ENCODE measurements at places on chromosomes 7 and 10.

DNA sequence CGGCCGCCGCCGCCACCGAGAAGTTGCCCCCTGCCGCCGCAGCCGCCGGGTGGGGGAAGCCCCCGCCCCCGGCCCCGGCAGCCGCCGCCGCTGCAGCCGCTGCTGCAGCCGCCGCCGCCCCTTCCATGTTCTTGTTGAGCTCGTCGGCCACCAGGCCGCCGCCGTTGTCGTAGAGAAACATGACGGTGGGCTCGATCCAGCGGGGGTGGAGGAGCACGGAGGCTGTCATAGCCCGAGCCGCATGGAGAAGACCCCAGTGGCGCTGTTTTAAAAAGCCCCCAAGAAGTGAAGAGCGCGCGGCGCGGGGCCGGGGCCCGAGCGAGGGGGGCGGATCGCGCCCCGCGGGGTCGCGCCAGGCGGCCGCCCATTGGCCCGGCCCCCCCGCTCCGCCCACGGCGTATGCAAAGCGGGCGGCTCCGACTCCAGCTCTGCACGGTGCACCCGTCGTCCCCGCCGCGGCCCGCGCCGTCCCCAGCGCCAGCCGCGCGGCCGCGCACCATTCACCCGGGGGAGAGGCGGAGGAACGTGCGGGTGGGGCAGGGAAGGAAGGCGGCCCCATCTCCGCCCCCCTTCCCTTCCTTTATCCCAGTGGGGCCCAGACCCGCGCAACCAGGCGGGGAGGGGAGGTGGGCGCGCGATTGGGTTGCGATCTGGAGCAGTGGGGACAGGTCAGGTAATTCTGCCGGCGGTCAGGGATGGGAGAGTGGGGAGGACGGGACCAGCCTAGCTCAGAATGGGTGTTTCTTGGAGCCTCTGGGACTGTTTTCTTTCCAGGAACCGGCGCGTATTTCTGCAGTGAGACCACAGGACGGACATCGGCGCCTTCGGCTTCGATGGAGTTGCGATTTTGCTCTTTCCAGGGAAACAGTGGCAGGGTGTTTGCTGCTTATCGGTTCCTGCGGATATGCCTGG, at the start of gene HOXA13:
TSS of gene HOXA13 (minus strand) at position 243 of the 912 bp plus-strand sequence. CDS start at position 229, 14 bp downstream.
- DNase-seq, result peak; percentile 53

DNA sequence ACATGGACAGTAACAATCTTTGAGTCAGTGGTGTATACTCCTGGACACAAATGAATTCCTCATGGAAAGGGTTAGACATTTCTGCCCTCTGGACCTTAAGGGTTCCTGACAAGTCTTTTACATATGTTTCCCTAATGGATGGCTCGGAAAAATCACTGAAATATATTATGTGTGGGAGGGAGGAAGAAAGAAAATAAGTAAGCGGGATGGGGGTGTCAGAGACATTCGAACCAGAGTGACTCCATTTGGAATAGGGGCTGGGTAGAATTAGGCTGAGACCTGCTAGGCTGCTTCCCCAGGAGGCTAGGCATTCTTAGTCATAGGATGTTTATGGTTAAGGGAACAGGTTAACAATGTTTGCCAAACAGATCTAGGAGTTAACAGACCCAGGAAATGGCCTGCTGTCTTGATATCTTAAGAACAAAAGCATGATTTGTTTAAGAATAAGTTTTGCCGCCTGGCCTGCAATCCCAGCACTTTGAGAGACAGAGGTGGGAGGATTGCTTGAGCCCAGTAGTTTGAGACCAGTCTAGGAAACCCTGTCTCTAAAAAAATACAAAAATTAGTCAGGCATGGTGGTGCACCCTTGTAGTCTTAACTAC, 1241.7 kb downstream of the TYW1 start:
- peak; percentile 72 for DNase-seq

- no peak for DNase-seq
These were observed 45.4 kb downstream of the NAMPT start for GRCh38 chr7:106239406-106239805.

- DNase-seq, result no peak
These were observed 8.2 kb downstream of the JMJD1C start for GRCh38 chr10:63457594-63457993.

- DNase-seq, result no peak
These were observed 51.8 kb downstream of the PYROXD2 start for GRCh38 chr10:98363220-98363619.

- DNase-seq, result peak; percentile 66
These were observed 38.0 kb upstream of the MKX start for GRCh38 chr10:27783660-27784059.

DNA sequence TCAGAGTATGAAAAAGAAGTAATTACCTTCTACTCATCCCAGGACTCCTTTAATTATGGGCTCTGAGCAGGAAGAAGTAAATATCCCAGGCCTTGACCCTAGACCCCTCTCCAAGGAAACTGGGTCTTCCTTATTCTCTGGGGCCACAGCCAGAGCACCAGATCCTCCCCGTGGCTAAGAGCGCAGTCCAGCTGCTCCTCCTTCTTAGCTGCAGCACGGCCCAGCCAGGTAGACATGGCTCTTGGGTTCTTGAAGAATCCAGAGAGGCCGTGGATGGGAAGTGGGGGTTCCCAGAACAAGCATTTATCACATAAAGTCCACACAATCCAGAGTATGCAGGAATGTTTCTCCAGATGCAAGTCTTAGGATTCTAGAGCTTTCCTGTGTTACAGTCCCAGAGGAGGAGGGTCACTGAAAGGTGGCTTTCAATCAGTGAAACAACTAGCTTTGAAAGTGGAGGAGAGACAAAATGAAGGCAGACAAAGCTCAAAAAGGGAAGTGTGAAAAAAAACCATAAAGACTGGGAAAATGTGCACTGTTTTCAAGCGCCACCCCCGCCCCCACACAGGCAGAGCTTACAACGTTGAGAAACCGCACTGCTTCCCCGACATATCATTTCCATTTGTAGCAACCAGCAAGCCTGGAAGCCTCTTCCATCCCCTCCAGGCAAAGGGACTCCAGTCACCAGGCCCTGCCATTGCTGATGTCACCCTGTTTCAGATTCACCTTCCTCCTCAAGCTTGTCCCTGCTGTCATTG, 396.5 kb upstream of the MKI67 start:
- no peak for DNase-seq

DNA sequence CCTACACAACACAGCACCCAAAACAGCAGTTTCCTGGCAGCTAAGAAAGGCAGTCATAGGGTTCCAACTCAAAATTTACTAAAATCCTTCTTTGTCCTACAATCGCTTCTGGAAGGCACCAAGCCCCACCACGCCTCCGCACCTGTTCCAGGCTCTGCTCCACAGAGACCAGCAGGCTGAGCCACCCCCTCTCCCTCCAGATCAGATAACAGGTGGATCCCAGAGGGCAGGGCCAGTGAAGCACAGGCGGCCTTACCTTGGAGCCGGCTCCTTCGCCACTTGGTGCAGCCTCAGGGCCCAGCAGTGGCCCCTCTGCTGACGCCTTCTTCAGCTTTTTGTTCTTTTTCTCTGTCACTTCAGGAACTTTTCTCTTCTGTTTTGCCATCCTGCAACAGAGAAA, 33.0 kb downstream of the ZFAND2A start:
- DNase-seq, result no peak

DNA sequence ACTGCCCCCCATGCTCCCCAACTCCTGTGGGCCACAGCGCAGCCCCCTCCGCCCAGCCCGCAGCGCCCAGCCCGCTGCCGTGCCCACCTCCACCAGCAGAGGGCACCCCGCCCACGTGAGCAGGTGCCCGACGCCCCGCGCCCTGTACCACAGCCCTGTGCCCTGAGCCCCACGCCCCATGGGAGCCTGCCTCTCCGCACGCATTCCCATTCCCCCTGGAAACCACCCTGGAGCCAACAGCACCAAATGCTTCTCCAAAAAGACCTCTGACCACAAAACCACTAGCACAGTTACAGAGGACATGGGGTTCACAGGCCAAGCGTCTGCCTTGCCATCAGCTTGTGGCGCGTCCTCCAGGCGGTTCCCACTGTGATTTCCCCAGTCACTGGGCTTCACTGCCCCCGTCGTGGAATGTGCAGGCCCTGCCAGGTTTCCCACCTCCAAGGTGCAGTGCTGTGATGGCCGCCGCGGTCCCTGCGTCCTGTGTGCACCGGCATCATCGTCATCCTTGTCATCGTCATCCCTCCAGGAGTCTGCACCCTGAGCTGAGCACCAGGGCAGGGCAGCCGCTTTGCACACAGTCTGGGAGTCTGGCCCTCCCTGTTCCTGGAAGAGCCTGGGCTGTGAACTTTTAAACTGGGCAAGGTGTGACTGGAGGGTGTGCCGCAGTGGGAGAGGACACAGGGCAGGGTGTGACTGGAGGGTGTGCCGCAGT, 61.7 kb downstream of the PWWP2B start:
- peak; percentile 72 for DNase-seq

- no peak for DNase-seq
These were observed 10.1 kb upstream of the KCNMA1 start for GRCh38 chr10:77647543-77648293.

DNA sequence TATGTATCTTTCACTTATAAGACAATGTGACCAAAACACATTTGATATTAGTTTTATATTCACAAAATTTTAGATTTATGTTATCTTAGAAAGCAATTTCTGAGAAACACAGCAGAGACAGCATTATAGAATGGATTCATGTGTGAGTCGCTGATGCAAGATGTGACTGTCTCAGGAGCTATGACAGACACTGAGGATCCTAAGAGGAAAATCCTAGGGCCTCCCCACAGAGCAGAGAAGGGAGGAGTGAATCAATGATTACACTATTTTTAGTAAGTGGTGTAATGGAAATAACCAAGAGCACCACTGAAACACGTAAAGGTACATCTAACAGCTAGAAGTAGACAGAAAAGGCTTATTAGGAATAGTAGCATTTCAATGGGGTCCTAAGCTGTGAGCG, 204.0 kb upstream of the PTN start:
- DNase-seq, result no peak

GRCh38 chr7:7642081-7642480, 1.5 kb downstream of the UMAD1 start:
- no peak for DNase-seq

GRCh38 chr10:84429926-84430520, 101.6 kb downstream of the CCSER2 start:
- DNase-seq, result peak; percentile 88

- DNase-seq, result no peak
These were observed 5.8 kb downstream of the TWIST1 start for GRCh38 chr7:19111474-19112273.

- DNase-seq, result no peak
These were observed 32.6 kb downstream of the STRIP2 start for GRCh38 chr7:129466796-129467195.

DNA sequence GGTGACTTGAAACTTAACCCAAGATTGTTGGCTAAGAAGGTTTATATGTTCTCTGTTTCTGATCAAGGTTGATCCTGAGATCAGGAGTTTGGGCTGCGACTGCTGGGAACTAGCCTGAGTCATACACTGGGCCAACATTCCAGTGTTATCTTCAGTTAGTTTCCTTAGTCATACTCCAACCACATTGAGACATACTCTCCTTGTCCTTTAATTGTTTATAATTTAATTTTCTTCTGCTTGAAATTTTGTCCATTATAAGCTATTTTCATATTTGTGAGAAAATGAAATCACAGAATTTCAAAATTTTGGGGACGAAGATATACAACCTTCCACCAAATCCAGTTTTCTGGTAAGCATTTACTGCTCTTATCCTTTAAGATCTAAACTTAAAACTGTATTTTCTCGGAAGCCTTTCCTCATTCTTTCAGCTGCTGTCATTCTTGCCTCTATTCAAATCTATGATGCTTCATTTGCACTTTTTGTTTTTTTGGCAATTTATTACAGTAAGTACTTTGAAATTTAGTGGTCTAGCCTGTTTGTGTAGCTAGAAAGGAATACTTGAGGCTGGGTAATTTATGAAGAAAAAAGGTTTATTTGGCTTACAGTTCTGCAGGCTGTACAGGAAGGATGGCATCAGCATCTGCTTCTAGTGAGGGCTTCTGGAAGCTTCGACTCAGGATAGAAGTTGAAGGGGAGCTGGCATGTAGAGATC, 63.4 kb upstream of the POT1 start:
- no peak for DNase-seq

GRCh38 chr10:116001976-116002375, 271.0 kb downstream of the GFRA1 start:
- no peak for DNase-seq

- no peak for DNase-seq
These were observed 16.4 kb downstream of the IQCE start for GRCh38 chr7:2575046-2575732.

DNA sequence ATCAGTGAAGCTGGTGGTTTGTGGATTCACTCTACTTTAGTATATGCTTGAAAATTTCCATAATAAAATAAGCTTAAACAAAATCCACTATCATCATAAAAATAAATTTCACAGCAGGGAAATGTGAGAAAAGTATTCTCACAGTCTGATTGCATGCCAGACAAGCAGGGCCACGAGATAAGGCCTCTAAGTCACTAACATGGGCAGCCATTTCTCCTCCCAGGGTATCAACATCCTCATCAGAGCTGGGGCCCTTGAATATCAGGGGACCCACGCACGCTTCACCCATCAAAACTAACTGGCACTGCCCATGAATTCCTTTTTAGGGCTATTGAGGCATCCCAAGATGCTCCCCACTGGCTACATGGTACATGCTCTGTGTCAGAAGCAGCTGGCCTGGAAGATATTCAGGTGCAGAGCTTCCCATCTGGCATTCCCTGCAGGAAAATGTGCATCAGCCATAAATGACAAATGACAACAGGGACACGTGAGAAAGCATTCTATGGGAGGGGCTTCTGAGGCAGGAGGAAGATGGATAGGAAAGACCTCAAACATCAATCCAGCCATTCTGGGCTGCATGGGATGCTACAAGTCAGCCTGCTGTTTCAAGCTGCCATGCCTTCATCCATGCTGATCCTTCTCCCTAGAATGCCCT, 17.4 kb downstream of the CCDC6 start:
- no peak for DNase-seq

- DNase-seq, result no peak
These were observed 17.8 kb upstream of the PTF1A start for GRCh38 chr10:23174074-23174976.

GRCh38 chr10:22010973-22011408, 7.5 kb upstream of the DNAJC1 start:
- DNase-seq, result no peak

- no peak for DNase-seq
These were observed 9.1 kb downstream of the PON2 start for GRCh38 chr7:95425694-95426093.

GRCh38 chr7:83749495-83749894, 100.6 kb upstream of the SEMA3E start:
- no peak for DNase-seq

- DNase-seq, result peak; percentile 18
These were observed 44.9 kb downstream of the PNLIPRP2 start for GRCh38 chr10:116665541-116666125.

DNA sequence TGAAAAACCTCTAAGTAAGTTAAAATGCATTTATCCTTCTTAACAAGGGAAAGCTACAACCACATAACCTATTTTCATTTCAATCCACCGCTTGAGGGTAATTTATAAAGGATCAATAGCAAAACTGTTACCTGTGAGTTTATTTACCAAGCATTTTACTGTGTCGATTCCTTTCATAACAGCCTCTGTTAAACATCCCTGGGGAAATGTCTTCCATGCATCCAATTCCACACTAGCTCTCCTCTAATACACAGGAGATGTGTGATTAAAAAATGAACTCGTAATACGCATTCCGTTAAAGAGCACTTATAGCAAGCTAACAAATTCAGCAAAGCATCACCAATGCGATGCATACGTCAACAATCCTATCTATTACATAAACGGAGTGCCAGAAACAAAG, 185.7 kb downstream of the SFMBT2 start:
- no peak for DNase-seq

- no peak for DNase-seq
These were observed 204.7 kb upstream of the ZNF32 start for GRCh38 chr10:43853369-43853768.

All from H9 (cell line).